ENCODE measurements at places on chromosomes 7 and 10.

- DNase-seq: no peak
Observed at GRCh38 chr7:155003092-155003375, at the start of gene PAXIP1. TSS of gene PAXIP1 (minus strand) at chr7:155003124. CDS start at chr7:155002929, 195 bp downstream.

- DNase-seq: no peak
Observed at GRCh38 chr10:103090911-103091310, 102.2 kb downstream of the NT5C2 start.

DNA sequence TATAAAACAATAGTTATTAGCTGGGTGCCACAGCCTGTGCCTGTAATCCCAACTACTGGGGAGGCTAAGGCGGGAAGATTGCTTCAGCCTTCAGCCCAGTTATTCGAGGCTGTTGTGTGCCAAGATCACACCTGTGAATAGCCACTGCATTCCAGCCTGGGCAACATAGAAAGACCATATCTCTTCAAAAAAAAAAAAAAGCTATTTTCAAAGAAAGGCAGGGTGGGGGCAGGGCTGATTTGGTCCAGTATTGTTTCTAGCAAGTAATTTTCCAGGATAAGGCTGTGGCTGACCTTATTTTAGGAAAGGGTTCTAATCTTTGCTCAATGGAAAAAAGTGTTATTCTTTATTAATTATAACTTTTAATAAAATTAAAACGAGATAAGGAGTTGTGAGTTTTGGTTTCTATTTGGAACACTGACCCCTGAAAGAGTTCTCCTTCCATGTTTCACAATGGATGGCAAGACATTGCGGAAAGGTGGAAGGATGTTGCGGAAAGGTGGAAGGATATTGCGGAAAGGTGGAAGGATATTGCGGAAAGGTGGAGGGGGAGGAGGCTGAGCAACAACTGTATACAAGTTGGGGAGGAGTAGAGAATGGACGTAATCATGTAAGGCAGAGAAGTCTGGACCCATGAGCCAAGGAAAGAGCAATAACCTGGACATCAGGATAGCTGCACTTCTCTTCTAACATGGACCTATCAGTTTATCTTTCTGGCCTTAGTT, 1.5 kb upstream of the C1GALT1 start:
- DNase-seq: no peak

DNA sequence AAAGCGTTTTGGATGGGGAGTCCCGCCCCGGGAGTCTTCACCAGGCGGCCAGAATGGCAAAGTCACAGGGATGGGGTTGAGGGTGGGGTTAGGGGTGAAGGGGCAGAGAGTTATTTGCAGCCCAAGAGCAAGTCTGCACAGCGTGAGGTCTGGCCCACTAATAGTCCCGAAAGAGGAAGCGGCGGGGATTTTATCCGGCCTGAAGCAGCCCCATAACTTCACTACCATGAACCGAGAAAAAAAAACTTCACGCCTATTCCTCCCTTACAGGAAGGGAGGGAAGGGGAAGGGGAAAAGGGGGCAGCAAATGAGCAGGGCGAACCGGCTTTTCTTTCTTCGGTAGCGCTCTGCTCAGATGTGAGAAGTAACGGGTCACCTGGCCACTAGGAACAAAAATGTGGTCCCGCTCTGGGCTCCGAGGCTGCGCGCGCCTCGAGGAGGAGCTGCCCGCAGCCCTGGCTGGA, 712 bp downstream of the ITPRIP start:
- no peak for DNase-seq

- DNase-seq: no peak
Observed at GRCh38 chr10:51255381-51255780, 181.1 kb downstream of the PRKG1 start.

DNA sequence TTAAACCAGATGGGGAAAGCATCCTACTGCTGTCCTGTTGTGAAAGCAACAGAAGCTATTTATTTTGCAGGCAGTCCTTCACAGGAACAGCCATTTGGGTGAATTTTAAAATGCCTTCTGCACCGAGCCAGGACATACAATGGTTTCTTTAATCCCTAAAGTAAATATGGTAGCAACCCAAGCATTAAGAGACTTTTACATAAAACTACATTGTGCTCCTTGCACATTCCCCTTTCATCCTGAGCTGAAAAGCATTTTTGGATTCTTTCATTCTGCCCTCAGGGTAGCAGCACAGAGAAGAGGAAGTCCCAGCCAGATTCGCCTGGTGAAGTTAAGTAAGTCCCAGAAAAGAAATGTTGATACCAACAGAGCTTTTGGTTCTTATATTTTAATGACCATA, 84.0 kb upstream of the FAM3C start:
- DNase-seq: no peak

- DNase-seq: no peak
Observed at GRCh38 chr7:137743021-137743420, 103.8 kb downstream of the DGKI start.

DNA sequence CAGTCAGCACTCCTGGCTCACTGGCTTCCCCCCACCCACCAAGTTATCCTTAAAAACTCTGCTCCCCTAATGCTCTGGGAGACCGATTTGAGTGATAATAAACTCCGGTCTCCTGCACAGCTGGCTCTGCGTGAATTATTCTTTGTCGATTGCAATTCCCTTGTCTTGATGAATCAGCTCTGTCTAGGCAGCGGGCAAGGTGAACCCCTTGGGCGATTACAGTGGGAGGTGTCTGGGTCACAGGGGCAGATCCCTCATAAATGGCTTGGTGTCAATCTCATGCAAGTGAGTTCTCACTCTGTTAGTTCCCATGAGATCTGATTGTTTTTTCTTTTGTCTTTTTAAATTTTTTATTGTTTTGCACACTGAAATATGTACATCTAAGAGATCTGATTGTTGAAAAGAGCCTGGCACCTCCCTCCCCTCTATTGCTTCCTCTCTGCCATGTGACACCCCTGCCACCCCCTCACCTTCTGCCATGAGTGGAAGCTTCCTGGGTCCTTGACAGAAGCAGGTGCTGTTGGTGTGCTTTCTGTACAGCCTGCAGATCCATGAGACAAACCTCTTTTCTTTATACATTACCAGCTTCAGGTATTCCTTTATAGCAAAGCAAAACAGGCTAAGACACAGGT, 20.5 kb downstream of the OTUD1 start:
- no peak for DNase-seq

GRCh38 chr10:103448746-103449145, 3.4 kb downstream of the CALHM2 start:
- DNase-seq: no peak

DNA sequence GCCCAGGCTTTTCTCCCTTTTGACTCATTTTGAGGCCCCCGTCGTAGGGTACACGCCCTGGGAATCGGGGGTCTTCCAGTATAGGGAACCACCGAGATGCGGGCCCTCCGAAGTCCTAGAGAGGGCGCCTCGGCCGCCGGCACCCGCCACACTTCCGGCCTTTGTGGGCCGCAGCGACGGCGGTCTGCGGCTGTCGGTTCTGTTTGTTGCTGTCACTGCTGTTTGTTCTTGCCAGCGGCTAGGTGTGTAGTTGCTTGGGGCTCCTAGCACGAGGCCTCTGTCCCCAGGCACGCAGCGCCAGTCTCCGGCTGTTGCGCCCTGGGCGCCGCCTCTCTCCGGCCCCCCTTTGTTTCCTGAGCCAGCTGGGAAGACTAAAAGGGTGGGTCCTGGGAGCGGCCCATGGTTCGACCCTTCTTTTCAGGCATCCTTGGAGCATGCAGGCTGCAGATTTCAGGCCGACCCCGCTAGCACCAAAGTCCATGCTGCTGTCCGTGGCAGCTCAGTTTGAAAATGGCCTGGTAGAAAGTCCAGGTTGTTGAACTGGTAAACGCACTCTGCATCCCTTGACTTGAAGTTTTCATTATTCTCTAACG, 17.8 kb upstream of the ZKSCAN1 start:
- DNase-seq: peak; percentile 56

GRCh38 chr10:130902929-130903328, 408.6 kb downstream of the TCERG1L start:
- no peak for DNase-seq

DNA sequence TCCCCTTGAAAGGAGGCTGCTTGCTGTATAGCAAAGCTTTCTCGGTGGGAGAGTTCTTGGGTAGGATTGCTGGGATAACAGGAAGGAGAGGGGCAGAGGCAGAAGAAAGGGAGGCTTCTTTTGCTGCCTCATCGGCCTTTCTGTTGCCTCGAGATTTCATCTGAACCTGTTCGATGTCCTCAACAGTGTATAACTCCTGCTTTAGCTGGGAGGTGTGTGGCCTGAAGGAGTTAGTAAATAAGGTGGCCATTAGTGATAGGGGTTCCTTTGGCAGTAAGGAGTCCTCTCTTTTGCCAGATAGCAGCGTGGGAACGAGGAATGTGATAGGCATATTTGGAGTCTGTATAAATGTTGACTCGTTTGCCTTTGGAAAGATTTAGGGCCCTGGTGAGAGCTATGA, 20.0 kb downstream of the SCIN start:
- no peak for DNase-seq

GRCh38 chr10:104589431-104589830, 51.7 kb upstream of the SORCS3 start:
- DNase-seq: no peak

DNA sequence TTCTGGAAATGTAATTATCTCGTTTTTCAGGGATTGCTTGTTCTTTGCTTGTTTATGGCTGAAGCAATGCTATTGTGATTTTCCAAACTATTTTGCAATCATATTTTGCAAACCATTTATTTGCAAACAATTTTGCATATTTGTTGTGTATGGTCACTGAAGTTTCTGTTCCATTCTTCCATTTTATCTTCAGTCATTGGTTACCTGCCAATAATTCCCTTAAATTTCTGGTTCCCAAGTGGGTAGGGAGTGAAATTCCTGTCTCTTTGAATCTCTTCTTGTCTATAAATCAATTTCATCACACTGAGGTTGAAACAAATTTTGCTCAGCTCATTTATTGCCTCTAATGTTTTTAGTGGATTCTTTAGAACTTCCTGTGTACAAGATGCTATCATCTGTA, 401.7 kb upstream of the VWC2 start:
- no peak for DNase-seq

DNA sequence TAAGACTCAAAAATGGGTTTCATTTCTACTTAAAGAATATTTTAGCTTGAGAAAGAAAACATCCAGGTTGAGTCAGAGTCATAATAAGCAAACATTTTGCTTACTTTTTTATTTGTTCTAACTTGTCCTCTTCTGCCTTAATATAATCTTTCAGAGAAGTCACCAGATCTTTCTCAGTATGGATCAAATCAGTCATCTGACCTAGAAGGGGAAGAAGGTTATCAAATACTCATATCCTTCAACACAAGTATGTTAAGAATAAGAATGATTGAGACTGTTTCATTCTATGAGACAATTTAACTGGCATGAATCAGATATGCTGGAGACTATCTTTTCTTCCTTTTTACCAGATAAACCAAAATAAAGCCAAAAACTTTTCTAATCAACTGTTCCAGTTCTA, 23.0 kb downstream of the P4HA1 start:
- DNase-seq: no peak

DNA sequence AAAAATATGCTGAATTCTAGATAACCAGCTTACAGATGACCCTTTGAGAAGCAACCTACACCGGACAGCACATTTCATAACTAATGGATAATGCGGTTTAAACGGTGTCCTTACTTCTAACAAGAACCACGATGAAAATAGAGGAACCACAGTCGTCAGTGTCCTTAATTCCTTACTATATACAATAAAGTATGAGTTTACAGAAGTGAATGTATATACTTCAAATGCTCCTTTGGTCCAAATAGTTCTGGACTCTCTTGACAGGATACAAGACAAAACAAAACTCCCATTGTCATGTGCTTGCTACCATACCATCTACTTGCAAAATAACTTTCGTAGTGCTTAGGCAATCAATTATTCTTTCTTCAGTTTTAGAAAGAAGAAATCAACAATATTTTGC, 2.4 kb downstream of the NAMPT start:
- no peak for DNase-seq

DNA sequence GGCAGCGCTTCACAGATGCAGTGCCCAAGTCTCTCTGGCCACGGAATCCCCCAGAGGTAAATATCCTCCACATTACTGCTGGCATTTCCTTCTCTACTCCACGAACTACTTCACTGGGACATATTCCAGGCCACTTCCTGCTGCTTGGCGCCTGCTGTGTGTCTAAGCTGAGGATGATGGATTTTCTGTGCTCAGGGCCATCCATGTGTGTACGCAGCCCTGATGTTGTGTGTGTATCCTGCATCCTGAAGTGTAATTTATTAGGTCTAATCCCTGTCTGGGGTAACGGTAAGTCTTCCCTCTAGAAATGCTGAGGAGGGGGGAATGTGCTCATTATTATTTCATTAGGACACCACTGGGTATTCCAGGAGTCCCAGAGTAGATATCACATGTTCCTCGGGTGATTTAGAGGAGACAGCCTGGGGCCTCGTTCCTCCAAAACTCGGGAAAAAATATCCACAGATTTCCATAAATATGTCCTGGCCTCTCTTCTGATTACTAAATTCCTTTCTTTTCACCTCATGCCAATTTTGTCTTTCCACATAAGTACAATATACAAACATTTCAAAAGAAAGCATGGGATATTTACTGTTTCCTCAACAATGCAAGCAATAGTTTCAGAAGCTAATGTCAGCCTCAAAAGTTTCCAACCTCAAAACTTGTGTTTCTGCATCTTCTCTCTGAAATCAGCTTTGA, 25.5 kb upstream of the HABP2 start:
- no peak for DNase-seq

DNA sequence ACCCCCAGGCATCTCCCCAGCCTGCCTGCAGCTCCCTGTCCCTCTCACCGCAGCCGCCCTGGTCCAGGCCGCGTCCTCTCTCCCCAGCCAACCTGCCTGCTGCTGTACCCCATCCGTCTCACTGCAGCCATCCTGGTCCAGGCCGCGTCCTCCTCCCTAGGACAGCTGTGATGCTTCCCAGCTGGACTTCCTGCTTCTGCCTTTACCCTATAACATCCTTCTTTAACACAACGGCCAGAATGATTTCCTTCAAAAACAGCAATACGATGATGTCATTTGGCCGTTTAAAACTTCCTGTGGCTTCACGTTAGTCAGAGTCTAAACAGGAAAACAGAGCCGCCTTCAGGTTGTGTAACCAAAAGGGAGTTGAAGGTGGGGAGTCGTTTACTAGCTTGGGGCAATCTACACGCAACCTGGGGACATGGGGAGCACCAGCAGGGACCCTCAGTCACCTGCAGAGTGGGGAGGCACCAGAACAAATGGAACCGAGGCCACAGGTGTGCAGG, 32.2 kb upstream of the ZFAND2A start:
- DNase-seq: no peak

DNA sequence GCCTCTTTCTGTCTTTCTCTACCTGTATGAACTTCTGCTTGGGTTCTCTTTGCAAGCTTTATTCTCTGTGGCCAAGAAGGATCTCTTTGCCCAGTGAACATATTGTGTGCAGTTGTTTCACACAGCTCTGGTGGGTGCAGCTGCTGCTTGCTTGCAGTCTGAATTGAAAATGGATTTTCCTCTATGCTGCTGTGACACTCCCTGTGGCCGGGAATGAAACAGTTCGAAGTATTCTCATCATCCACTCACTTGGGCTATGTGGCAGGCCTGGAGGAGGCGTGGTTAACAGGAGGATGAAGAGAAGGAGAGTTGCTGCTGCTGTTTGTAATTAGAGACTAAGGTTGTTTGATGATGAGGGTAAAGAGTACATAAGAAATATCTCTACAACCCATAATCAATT, 28.4 kb upstream of the ITGA8 start:
- no peak for DNase-seq

GRCh38 chr10:96025566-96025965, 17.8 kb upstream of the CCNJ start:
- DNase-seq: no peak
